Activated T-helper 1 cell treated with anti-CD3 and anti-CD28 coated beads, Interleukin-2, amount 50 U/mL, for 16 hours (primary cell): ENCODE measurements at places on chromosomes 2 and 18.
A peak's percentile ranks its signal among the peaks of the same experiment; 100 is the strongest.

- no peak for DNase-seq
Measured at GRCh38 chr2:223786236-223786635, 51.1 kb downstream of the AP1S3 start.

GRCh38 chr2:16933355-16933754 is 267.7 kb upstream of the CYRIA start:
- no peak for DNase-seq

- no peak for DNase-seq
Measured at GRCh38 chr2:85472261-85472660, 53.7 kb downstream of the SH2D6 start.

- DNase-seq: no peak
Measured at GRCh38 chr2:127453392-127454171, 35.4 kb downstream of the PROC start.

DNA sequence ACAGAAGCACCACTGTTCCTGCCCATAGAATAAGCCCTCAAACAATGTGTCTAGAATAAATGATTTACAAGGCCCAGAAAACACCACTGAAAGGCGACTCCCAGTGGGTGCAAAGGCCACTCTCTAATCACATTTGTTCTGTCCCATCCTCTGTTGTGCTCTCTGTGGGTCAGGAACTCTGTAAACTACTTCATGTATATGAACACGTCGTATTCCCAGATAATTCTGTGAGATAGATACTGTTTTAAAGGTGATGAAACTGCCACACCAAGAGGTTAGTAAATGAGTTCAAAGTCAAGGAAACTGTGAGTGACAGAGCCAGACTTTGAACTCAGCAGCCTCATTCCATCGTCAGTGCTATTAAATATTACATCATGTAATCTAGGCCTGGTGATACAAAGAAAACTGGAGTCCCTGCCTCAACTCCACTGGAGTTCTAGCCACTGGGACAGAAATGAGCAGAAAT is 269.7 kb upstream of the DCC start:
- DNase-seq: no peak

- no peak for DNase-seq
Measured at GRCh38 chr2:233300401-233300800, 7.2 kb upstream of the SAG start.

GRCh38 chr2:160241251-160242137 is 41.4 kb upstream of the ITGB6 start:
- no peak for DNase-seq

- no peak for DNase-seq
Measured at GRCh38 chr2:239189711-239190131, 211.1 kb downstream of the HDAC4 start.

GRCh38 chr2:126449677-126450076 is 206.3 kb upstream of the GYPC start:
- DNase-seq: no peak

DNA sequence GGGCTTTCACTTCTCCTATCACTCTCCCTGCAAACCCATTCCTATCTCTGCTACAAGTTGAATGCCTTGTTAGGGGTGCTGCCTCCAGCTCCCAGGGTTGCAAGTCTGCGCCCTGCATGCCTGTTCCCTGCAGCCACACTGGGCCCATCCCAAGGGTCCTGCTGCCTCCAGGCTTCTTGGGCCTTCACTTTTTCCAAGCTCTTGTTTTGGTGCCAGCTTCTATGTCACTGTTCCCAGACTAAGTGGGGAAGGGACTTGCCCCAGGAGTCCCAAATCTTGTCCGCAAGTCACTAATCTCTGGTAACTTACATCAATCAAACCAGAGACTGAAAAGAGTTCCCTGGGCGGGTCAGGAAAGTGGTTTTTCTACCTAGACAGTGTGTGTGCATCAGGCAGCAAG is 65.4 kb downstream of the ZCCHC2 start:
- no peak for DNase-seq

DNA sequence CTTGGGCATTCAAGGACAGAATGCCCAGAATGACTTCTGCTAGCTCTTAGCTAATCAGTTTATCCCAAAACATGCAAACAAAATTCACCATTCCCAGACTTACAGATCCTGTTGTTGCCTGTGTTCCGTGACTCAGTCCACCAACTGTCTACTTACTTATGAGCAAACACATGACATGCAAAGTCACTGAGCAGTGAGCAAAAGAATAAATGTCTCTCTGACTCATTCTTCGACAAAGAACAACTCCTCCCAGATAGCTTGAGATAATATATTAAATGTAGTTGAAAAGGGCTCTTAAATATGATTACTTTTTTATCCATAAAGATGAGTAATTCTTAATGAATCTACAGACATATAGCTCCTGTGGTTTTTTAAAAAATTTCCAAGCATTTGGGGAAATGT is 9.0 kb upstream of the CREG2 start:
- no peak for DNase-seq

DNA sequence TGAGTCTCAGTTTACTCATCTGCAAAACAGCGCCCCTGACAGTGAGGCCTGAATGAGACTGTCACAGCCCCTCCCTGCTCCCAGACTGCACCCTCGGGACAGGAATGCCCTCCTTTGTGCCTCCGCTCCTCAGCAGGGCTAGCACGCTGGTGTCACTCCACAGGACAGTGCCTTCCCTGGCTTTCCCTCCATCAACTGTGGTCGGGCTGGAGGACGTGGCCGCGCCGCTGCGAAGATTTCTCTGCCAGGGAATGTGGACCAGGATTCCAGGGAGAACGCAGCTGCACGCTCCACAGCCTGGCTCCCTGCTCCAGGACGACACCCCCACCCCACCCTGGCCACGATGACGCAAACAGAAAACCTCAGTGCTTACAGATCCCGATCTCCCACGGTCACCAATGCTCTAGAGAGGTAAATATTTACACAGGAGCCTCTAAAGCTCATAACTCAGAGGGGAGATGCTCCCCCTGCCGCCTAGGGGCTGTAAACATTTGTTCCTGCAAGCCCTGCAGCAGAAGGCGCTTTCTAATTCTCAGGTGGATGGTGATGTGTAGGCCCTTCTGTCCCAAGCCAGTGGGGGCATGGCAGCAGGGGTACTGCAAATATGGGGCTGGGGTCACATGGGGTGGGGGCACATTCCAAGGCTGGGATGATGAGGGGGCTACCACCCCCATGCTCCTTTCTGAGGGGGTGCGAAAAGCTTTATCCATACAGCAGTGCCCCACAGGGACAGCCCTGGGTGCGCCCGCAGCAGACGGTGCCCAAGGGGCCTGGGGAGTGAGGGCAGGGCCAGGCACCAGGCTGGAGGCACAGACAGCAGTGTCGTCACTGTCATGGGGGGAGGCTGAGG is 12.4 kb downstream of the HS6ST1 start:
- no peak for DNase-seq

- DNase-seq: no peak
Measured at GRCh38 chr2:122610948-122611609, 855.6 kb downstream of the TSN start.

- no peak for DNase-seq
Measured at GRCh38 chr2:22483036-22483435, 901.9 kb upstream of the KLHL29 start.

DNA sequence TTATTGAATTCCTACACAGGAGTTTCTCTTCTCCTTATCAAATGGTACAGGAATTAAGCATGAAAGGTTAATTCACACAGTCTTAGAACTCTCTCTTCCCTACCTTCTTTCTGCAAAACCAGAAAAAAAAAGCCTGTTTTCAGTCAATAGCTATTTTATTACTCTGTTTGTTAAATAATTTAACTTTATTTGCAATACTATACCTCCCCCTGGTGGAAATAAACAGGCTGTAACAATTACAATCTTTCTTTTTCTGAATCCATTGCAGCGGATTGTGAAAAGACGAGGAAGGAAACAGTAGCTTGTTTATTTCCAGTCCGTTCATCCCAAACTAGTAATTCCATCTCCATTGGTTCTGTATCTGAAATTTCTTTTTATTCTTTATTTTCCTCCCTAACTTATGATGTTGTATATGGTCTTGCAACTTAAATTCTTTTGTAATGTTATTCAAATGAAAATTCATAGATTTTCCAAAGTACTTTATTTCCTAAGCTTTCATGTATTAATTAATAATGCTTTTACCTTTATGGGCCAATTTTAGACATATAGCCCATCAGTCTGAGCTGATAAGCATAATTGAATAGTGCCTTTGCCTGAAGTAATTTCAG is 165.2 kb downstream of the SH3BP4 start:
- DNase-seq: no peak

DNA sequence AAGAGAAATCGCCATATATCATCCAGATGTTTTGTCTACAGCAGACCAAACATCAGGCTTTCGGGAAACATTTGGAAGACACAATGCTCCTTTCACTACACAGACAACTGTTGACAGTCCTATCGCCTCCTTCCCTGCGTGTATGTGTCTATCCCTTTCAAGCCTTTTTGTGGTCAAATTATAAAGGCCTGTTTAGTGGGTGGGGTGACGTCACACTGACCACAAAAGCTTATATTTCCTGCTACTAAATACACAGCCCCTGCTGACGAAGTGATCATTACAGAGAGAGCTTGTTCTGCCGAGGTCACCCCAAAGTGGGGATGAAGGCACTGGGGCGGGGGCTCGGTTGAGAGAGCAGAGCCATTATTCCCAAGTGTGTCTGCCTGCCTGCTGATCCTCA is 302.7 kb upstream of the TNP1 start:
- no peak for DNase-seq

- DNase-seq: peak; percentile 69
Measured at GRCh38 chr2:6917071-6917760, at the start of gene RNF144A. Gene RNF144A, plus strand, starts transcription at chr2:6917412. Its CDS starts 79,515 bp downstream, at chr2:6996927.

- DNase-seq: no peak
Measured at GRCh38 chr2:128619471-128620325, 301.0 kb upstream of the HS6ST1 start.

- no peak for DNase-seq
Measured at GRCh38 chr18:48364146-48364545, 45.0 kb downstream of the ZBTB7C start.

DNA sequence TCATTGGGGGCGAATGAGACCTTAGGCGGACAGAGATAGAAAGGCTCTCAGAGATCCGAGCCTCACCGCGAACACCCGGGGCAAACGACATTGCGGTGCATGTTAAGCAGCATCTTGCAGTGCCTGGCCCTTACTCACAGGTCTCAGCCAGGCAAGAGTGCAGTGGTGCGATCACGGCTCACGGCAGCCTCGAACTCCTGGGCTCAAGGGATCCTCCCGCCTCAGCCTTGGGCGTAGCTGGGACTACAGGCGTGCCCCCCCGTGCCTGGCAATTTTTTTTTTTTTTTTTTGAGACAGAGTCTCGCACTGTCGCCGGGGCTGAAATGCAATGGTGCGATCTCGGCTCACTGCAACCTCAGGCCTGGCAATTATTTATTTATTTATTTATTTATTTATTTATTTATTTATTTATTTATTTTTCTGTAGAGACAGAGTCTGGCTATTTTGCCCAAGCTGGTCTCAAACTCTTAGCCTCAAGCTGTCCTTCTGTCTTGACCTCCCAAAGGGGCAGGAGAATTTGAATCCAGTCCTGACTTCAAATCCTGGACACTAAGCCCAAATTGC is 1.3 kb downstream of the LAMA3 start:
- DNase-seq: no peak

DNA sequence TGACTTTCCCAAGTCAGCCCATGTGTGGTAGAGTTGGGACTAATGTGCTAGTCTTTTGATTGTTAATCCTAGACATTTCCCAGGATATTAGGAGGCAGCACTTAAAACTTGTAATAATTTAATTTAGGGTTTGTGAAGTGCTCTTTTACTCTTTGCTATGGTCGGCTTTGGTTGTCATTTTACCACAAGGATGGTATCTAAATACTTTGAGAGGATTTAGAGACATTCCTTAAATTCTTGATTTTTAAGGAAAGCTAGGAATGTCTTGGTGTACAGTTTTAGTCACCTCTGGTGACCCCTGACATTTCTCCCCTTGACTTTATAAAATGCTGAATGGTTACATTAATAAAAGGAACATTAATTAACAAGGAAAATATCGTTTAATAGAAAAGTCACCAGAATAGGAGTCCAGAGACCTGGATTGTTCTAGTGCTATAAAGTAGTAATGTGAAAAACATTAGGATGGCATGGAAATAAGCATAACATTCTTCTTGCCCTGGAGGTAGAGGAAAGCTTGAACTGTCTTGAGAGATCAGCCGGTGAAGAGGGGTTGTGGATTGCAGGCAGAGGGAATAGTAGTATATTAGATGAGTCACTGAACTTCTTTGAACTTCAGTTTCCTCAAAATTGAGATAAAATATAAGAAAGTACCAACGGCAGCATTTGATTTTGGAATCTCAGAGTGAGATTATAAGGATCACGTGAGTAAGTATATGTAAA is 209.2 kb downstream of the MCFD2 start:
- DNase-seq: no peak

DNA sequence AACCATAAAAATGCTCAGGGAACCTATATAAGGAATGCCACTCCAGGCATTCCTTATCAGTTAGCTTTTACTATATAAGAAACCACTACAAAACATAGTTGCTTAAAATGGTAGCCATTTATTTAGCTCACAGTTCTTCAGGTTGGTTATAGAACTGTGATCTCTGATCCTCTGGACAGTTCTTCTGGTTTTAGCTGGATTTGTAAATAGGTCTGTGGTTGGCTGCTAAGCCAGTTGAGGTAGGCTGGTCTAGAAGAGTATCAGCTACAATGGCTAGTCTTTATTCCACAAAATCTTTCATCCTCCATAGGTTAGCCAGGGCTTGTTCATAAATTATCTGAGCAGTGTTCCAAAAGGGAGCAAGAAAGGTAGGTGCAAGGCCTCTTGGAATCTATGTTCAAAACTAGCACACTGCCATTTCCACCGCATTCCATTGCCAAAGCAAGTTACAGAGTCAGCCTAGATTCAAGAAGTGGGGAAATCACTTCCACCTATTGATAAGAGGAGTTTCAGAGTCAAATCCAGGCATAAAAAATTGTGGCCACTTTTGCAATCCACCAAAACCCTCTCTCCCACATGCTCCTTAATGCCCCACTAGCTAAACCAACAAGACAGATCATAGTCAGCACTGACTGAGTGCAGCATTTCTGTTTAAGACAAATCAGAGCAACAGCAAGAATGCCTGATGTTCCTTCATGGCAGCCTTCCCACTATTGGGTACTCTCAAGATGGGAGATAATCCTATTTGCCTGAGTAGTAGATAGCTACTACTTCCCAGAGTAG is 146.4 kb downstream of the IRS1 start:
- no peak for DNase-seq

DNA sequence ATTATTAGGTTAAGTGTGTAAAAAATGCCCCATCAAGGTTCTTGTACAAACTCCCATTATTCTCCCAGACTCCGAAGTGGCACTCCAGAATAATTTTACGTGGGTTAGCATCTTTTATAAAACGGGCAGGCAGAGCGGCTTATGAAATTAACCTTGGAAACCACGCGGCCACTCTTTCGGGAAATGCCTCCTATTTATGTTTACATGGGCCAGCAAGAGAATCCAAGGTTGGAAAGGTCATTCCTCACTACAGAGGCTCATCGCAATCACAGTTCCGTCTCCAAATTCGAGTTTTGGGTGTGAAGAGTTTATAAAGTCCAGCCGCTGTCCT is 1.2 kb upstream of the IMPA2 start:
- DNase-seq: no peak

- DNase-seq: no peak
Measured at GRCh38 chr2:19667536-19667949, 234.2 kb downstream of the TTC32 start.

DNA sequence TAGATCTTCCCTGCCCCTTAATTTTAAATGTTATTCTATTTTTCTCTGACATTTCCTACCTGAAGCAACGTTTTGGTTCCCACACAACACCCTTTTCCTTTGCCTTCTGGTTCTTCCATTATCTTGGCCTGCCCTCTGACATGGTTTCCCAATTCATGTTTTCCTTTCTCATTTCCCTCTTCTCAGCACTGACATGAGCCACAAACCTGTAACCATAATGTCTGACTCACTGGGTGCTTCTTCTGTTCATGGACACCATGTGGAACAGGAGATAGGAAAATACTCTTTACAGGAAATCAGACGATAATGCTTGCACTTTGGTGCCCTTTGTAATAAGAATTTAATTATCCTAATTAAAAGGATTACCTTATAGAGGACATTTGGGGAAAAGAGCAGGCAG is 142.0 kb downstream of the ZEB2 start:
- no peak for DNase-seq
